CD4-positive, alpha-beta T cell treated with Interleukin-10 for 1 hour (primary cell): ENCODE measurements at places on chromosomes 16 and 17.

DNA sequence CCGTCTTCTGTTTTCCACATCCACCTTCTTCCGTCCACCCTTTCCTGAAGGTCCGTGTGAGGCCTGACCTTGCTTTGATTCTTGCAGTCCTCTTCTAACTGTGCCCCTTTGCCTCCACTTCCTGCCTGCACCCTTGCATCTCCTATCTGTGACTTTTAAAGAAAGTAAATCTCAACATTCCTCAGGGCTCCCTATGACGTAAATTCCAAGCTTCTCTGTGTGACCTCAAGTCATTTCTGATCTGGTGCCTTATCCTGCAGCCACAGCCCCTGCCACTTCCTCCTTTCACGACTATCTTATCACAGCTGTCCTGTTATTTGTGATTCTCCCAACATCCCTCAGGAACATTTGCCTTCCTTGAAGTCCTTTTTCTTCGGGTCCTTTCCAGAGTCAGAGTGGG lies 520.5 kb downstream of the CDH13 start:
- DNase-seq, result no peak

- no peak for DNase-seq
Measured at GRCh38 chr16:60302676-60303075, 1568.6 kb upstream of the GOT2 start.

GRCh38 chr17:37315601-37316000 lies 60.2 kb upstream of the C17orf78 start:
- no peak for DNase-seq

- DNase-seq, result no peak
Measured at GRCh38 chr16:83674931-83675535, 132.7 kb upstream of the HSBP1 start.

GRCh38 chr16:84955427-84955826 lies 55.9 kb downstream of the ZDHHC7 start:
- DNase-seq, result no peak

DNA sequence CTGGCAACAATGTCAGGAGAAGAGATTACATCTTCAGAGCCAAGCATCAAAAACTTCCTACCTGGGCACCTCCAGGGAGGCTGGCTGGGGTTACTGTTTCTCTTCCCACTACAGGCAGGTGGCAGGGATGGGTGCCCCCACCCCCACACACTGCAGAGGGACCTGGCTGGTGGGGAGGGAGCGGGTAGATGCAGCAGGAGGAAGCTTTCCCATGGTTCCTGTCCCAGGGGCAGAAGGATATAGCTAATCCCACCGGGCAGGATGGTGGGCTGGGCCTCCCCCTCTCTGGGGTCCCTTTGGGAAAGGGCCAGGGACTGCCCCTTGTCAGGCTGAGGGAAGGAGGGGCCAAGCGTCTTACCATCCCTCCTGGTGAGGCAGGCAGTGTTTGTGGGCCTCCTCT lies 16.7 kb upstream of the MTMR4 start:
- DNase-seq, result no peak

DNA sequence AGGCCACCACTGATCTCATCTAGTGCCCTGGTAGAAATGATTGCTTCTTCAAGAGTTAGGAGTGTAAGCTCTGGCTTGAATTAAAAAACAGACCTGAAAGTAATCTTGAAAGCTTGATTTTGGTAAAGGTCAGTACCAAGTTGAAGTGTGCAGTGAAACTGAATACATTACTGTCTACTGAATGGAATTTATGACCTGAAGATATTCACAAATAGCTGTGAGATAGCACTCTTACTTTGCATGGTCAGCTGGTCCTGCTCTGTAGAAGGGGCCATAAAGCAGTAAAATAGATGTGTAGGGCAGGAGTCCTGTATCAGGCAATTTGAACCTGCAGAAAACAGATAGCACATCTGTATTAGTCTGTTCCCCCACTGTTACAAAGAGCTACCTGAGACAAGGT lies 78.6 kb downstream of the MYH13 start:
- DNase-seq, result no peak

DNA sequence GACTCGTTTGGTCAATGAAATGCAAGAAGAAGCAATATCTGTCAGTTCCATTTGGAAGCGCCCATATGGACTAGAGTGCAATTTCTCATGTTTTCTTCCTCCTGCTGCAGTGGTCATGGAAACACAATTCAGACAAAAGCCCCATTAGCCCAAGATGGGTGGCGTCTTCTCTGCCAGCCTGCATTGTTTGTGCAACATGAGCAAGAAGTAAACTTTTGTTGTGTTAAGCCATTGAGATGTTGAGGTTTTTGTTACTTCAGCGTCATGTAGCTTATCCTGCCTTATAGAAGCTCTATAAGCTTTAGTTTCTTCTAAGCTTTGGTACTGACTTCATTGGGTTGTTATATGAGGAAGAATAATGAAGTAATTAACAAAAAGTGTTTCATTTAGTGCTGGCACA lies 137.4 kb downstream of the NPIPB5 start:
- no peak for DNase-seq

GRCh38 chr16:85412911-85413520 lies 200.1 kb upstream of the GSE1 start:
- DNase-seq, result no peak

GRCh38 chr16:5633845-5634440 lies 536.3 kb upstream of the EEF2KMT start:
- no peak for DNase-seq

DNA sequence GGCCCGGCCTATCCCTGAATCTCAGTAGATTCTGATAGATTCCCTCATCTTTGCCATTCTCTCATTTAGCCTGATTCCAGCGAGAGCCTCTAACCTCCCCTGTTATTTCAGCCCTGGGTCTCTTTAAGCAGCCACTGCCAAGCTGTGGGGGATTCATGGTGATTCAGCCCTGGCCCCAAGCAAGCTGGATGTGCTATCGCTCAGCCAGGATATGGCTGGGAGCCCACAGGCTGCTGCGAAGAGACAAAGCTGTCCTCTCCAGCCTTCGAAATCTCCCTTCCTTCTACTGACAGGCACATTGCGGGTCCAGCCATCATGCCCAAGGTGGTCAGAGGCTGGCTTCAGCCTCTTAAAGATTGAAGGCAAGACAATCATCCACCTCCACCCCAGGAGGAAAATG lies 394.1 kb downstream of the SOX9 start:
- no peak for DNase-seq

GRCh38 chr16:1379304-1380076 lies 27.8 kb downstream of the GNPTG start:
- peak; percentile 62 for DNase-seq

GRCh38 chr16:57471209-57471608 lies 8.7 kb downstream of the POLR2C start:
- no peak for DNase-seq

DNA sequence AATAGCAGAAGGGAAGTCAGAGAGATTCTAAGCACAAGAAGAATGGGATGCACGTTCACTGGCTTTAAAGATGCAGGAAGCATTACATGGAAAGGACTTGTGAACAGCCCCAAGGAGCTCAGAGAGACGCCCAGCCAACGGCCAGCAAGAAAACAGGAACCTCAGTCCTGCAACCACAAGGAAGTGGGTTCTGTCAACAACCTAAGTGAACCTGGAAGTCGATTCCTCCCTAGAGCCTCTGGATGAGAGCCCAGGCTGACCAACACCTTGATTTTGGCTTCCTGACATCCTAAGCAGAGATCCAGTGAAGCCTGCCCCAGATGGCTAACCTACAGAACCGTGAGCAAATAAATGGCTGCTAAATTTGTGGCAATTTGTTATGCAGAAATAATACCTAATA lies 24.5 kb downstream of the GPR142 start:
- DNase-seq, result no peak

- DNase-seq, result no peak
Measured at GRCh38 chr17:81831563-81831956, 1.5 kb downstream of the MCRIP1 start.

DNA sequence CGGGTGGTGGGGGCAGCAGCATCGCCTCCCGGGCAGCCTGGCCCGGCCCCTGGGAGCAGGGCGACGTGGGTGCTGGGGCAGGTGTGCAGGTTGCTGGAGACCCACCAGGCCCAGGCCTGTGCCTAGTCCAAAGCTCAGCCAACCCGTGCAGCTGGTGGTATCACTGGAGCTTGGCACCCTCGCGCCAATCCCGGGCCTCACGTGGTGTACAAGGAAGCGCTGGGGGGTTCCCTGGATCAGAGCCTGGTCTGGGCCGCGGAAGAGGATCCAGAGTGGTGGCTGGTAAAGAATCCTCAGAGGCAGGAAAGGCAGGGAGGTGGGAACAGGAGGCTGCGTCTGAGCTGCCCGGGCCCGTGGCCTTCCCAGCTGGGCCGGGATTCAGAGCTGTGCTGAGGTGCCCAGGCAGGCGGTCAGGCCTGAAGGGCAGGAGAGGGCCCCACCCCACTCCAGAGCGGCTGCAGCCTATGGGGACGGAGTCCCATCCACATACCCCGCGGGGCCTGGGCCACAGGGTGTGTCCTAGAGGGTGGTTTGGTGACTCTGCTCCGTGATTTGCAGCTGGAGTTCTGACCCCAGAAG lies 36.2 kb downstream of the ZFPM1 start:
- no peak for DNase-seq

DNA sequence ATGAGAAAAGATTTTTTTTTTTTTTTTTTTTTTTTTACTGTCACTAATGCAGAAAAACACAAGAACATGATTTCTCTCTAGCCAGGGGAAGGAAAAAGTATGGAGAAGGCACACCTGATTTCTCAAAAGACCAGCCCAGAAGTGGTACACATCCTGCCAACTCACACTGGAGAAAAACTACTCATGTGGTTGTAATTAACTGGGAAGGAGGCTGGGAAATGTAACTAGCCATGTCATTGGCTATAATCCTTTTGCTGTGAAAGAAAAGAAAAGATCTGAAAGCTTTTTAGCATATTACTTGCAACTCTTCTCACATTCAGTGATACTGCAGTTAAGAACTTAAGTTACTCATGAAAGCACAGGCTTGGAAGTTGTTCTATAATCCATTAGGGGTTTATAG lies 195.9 kb upstream of the PMFBP1 start:
- no peak for DNase-seq

- DNase-seq, result no peak
Measured at GRCh38 chr16:3718019-3718391, 681 bp upstream of the TRAP1 start.
